ENCODE measurements at places on chromosomes 12 and 14.

DNA sequence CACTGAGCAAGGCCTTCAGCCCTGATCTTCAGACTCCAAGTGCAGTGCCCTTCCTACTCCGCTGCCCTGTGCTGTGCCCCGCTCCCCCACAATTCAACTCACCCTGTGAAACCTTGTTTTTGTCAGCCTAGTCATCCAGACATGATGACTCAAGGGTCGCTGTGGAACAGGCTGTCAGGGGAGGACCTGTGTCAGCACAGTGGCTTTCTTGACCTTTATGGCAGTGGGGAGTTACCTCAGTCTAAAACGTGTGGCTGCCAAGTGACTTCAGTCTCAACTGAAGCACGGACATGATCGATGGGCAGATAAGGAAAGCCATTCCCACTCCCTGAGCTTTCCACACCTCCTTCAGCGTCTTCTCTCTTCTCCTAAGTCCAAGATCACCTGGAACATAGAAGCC lies 16.3 kb upstream of the FLVCR2 start:
- no peak for DNase-seq

DNA sequence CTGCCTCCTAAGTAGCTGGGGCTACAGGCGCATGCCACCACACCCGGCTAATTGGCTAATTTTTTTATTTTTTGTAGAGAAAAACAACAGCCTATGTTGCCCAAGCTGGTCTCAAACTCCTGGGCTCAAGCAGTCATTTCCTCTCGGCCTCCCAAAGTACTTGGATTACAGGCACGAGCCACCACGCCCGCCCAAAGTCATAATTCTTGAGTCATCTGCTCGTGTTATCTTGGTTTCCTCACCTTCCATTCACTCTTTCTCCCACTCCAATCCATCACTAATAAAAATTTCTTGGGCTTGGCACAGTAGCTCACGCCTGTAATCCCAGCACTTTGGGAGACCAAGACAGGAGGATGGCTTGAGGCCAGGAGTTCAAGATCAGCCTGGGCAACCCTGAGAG lies 32.0 kb downstream of the ITGA7 start:
- no peak for DNase-seq

- no peak for DNase-seq
These were observed 268.5 kb downstream of the ALG10B start for GRCh38 chr12:38585086-38585485.

GRCh38 chr14:37493606-37494005 lies 101.4 kb downstream of the FOXA1 start:
- no peak for DNase-seq

DNA sequence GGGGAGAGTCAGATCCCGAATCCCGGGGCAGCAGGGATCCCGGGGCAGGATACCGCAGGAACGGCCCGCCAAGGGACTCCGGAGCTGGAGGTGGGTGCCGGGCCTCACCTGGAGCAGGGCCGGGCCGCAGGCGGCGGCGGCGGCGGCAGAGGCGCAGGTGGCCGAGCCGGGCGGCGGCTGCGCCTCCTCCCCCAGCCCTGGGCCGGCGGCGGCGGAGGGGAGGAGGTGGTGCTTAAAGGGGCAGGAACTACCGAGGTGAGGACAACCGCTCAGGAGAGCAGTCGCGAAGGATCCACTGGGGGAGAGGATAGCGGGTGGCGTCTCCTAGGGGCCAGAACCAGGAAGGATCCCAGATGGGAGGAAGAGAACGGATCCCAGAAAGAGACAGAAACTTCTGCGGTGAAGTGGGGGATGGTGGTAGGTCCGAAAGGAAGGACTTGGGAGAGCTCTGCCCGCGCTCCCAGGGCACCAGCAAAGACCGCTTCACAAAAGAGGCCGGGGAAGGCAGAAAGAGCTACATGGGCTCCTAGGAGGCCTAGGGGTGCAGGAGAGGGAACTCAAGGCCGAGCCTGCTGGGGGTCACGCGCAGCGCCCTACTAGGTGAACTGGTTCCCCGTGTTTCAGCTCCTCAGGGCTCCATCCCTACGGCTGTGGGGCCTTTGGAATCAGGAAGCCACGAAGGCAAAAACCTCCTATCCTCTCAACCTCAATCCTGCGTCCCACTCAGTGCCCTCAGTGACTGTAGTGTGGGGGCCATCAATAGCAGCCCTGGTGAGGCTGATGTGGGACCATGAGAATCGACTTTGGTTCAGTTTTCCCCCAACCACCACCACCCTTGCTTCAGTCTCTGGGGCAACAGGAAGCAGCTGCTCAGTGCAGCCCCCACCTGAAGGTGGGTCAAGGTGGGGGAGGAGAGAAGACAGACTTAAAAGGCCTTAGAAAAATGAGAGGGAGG lies 5.0 kb upstream of the BAZ2A start:
- DNase-seq = peak; percentile 68

DNA sequence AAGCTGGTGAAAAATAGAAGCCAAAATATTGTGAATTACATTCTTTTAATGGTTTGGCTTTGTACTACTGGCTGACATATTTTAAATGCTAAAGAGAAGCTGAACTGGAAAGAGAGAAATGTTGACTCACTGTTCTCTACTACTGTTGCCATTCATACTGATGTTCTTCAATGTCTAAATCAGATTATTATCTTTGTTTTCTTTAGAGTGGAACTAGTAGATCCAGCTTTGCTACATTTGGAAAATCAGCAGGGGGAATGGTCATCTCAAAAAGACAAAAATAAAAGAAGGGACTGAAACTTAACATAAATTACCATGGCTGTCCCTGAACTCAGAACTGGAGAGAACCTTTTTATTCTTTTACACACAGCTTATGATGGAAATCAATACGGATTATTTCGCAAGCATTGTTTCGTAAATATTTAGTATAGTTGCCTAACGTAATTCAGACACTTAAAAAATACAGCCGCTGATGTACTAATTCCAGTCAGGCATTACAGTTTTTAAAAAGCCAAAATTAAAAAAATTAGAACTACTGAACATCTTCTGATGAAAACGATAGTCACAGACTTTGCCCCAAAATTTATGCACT lies 76.3 kb upstream of the OTX2 start:
- DNase-seq = no peak

GRCh38 chr14:47022721-47023120 lies 371.1 kb upstream of the RPL10L start:
- no peak for DNase-seq

- DNase-seq = no peak
These were observed 229.2 kb upstream of the TMTC1 start for GRCh38 chr12:30012816-30013450.

GRCh38 chr12:112645586-112645985 lies 146.0 kb upstream of the RPH3A start:
- no peak for DNase-seq

GRCh38 chr12:3371018-3371417 lies 120.0 kb upstream of the PRMT8 start:
- no peak for DNase-seq

DNA sequence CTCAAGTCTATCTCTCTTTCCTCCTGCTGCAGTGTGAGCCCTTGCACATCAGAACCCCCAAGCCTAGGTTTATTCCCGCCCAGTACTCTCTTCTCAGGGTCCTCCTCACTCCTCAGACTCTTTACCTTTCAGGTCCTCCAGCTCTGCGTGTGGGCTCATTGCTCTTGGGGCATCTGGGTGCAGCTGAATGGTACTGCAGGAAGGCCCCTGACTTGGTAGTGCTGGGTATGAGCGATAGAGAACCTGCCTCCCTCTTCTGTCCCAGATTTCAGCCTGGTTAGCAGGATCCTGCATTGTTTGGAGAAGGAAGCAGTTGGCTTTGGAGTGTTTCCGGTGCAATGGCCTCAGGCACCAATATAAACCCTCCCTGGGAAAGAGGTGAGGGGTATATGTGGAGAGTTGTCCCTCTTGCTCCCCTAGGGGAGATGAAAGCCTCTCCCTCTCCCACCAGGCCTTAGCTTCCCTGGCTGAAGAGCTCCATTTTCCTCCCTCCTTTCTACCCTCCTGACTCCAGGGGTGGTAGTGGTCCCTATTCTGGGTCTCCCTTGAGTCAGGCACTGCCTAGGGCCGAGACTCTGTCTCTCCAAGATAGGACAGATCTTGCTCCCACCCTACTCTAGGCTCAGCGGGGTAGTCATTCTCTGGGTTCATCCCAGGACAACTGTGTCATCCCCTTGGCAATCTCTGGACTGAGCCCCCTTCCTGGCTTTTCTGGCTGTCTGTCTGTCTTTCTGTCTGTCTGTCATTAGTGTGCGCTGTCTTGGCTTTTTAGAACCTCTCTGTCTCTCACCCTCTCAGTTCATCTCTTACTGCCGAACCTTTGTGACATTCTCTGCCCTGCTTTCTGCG lies 3.8 kb downstream of the LRP1 start:
- no peak for DNase-seq

DNA sequence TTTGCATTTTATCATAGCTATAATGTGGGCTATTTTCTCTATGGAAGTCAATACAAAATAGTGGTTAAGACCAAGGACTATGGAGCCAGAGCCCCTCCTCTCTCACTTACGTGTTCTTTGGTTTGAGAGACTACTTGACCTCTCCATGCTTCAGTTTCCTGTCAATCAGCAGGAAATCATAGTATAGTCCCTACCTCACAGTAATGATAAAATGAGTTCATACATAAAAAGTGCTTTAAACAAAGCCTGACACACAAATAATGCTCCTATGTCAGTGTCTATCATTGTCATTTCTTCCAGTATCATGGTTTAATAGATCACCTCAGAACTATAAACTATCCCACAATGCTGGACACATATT lies 90.4 kb downstream of the MED13L start:
- DNase-seq = peak; percentile 20

GRCh38 chr12:659090-659683 lies 4.1 kb downstream of the NINJ2 start:
- DNase-seq = no peak

DNA sequence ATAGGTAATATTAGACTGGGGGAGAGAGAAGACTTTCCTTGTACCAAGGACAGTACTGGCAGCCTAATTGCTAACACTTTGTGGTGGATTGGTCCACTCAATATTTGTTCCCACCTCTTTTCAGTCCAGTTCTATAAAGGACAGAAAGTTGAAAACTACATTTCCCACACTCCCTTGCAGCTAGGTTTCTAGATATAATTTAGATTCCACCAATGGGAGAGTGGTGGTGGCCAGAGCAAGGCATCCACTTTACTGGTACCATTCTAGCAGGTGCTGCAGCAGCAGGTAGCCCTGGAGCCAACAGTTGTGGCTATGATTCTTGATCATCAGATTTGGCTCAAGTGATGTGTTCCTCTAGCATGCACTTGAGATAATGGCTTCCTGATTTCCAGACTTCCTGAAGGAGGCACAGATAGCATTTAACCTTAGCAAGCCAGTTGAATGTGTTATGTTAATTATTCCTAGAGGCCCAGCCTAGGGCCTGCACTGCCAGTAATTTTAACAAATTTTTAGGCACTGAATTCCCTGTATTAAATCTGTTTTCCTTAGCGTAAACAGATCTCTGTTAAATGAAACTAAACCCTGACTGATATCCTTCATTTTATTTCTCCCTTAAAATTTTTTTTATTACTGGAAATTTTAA lies 24.4 kb downstream of the SLC38A1 start:
- DNase-seq = no peak

DNA sequence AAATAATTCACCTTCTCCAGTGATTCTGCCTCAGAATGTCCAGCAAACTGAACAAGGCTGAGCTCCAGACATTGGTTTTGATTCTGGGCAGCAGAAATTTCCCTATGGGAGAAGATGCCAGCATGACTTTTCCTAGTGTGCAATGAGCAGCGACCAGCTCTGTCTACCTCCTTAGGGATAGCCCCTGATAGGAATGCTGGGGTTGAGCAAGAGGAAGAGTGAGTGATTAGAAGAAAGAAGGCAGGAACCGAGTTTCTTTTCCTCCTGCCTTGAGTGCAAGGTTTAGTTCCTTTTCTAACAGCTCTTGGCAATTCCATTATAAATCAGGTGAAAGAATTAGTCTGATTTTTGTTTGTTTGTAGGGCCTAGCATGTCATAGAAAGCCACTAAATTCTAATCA lies 379.0 kb downstream of the DAD1 start:
- no peak for DNase-seq

GRCh38 chr14:104117341-104118005 lies 20.9 kb upstream of the KIF26A start:
- no peak for DNase-seq

- DNase-seq = no peak
These were observed 145.3 kb downstream of the SLC5A8 start for GRCh38 chr12:101064721-101065120.

DNA sequence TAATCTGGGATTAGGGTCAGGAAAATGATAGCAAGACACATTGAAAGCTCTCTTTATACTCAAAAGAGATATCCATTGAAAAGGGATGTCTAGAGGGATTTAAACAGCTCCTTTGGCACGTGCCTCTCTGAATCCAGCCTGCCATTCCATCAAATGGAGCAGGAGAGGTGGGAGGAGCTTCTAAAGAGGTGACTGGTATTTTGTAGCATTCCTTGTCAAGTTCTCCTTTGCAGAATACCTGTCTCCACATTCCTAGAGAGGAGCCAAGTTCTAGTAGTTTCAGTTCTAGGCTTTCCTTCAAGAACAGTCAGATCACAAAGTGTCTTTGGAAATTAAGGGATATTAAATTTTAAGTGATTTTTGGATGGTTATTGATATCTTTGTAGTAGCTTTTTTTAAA lies 25.4 kb upstream of the PLEKHD1 start:
- DNase-seq = peak; percentile 19

DNA sequence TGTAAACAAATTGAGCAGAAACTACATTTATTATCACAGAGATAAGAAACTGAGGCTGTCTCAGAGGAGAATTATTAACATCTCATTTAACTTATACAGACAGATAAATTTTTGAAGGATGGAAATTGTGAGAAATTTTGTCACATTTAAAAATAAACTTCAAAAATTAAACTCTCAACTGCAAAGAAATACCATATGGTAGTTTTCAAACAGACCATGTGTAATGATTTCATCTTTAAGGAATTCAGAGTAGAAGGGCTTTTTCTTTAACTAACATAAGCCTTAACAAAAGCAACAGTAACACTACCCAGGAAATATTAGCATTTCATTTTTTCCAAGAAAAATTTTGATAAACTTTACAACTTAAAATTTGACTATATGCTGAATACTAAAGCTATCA lies 26.6 kb downstream of the NUP37 start:
- DNase-seq = no peak

DNA sequence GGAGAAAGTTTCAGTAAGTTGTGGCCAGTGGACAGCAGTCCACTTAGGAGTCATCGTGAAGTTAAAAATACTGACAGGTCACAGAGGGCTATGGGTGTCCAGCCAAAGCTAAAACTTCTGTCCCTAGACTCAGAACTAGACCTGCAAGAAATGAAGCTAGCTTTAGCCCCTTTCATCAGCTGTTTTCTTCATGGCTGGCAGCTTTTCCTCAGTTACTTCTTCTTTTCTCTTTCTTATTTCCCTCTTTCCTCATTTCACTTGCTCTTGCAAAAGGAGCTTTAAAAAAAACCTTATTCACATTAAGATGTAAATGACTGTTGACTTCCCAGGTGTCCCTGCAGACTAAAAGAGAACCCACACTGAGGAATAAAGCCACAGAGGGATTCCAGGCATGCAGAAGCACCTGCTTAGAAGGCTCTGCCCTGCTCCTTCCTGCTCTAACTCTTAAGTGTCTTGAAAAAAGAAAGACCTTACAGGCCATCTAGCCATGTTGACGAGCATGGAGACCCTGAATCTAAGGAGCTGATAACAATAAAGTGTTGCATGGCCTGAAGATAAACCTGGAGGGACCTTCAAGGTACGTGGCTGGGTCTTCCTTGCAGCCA lies 69.7 kb upstream of the CCND2 start:
- no peak for DNase-seq

- peak; percentile 61 for DNase-seq
These were observed 9.5 kb upstream of the IRF2BPL start for GRCh38 chr14:77037938-77038568.
